Cardiac fibroblast (primary cell): ENCODE measurements at places on chromosomes 11 and 22.

DNA sequence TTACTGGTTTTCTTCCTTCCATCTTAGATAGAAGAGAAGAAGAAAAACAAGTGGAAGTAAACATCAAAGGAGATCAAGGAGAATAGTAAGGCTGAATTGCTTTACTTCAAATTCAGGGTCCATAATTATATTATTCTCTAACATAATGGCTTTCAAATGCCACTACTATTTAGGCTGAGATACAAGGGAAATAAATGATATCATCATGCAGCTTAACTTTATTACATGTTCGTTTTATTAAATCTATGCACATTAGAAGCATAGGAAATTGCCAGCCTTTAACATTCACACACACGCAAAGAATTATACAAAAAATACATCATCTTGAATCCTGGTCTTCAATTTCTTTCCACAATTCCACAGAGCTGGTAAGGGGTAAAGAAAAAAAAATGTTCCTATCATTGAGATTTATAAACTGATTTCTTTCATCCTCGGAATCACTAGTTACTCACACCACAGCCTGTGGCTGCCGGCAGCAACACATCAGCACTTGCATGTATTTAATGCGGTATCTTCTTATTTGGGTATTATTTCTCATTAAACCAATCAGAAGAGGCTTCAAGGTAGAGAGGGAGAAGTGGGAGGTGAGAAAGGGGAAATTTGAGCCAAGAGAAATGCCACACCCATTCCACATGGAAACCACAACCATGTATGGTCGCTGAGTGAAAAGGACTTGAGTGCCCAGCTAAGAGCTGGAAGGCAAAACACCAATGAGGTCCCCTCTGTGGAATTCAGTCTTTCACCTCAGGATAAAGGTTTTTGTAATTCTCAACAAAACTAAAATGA lies 26.3 kb downstream of the SYTL2 start:
- no peak for DNase-seq

DNA sequence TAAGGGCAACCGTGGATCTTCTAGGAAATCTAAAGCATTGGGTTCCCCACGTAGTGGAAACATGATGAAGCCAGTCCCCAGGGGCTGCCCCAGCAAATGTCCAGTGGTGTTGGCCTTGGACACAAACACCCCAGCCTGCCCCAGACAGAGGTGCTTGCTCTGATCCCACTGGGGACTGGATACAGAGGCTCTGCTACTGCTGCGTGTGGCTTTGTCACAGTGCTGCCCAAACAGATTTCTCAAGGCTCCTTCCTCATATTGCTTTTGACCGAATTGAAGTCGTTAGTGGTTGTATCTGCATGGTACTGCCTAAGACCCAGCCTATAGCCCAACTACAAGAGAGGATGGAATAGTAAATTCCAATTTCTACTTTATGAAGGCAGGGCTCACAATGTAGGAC lies 40.1 kb upstream of the CD44 start:
- DNase-seq = no peak

- no peak for DNase-seq
Observed at GRCh38 chr11:11237070-11237832, 115.8 kb downstream of the CSNK2A3 start.

DNA sequence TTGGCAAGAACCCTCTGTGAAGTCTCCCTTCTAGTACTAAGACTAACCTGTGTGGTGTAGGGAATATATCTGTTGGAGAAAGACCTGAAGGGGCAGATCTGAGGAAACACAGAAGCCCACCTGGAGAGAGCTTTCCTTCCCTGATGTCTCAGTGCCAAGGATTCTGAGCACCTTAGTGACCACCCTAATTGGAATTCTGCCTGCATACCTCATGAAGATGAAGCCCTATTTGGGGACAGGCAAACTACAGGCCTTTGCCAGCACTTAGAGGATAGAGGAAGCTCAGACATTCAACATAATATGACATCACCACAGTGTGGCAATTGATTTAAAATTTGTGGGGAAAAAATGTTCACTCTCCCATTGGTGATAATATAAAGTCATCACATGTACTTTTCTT lies 766.2 kb upstream of the KIRREL3 start:
- DNase-seq = no peak

DNA sequence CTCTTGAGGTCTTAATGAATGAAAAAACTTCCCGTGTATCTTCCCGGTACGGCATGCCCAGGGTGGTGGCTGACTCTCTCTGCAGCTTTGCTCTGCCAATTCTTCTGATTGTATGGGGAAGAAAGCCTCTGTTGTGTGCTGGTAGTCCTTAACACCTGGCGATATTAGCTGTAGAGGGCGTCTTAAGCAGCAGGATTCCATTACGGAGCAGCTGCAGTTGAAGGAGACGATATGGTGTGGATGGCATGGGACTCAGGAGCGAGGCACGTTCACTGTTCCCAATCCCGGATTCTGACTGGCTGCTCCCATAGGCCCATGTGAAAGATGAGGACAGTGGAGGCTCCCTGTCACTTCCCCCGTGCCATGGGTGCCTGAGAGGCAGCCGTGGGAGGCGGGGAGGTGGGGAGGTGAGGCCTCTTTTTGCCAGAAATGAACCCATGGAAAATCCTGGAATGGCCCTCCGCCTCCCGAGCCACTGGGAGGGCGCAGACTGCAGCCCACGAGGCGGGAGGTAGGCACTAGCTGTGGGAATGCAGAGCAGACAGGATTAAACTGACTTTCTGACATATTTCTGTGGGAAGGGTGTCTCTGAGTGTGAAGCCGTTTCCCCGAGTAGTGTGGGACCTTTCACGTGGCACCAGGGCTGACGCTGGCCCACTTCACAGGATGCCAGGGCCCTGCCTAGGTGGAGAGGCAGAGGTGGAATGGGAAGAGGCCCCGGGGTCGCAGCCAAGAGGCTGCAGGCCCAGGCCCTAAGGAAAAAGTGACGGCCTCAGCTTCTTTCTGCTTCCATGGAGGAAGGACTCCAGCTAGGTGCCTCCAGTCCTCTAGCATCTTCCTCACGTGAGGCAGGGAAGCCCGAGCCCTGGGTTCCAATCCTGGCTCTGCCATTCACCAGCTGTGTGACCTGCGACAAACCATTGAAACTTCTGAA lies 121.4 kb upstream of the CD82 start:
- DNase-seq = no peak
